Stomach (tissue), 19 donors: ENCODE measurements at places on chromosomes 4 and X. TPM values are rescaled to one million over a fixed set of nuclear protein-coding genes. Genes with fewer than 3 reads are reported as not detected.

IQCM gene
- total RNA-seq = not detected

FAM53A gene
- not detected for total RNA-seq

USP17L13 gene
- total RNA-seq = not detected

SCML1 gene
- total RNA-seq = 24.3 TPM

SYN1 gene
- 1.5 TPM for total RNA-seq

ZFP92 gene
- 0.92 TPM for total RNA-seq

MPC1L gene
- total RNA-seq = not detected

CFI gene
- total RNA-seq = 20.4 TPM

GRCh38 chrX:78168065-78168464 is 28.6 kb upstream of the TAF9B start:
- H3K4me3 ChIP-seq = no peak overlapping the region
- H3K36me3 ChIP-seq = no peaks in the 10 kb centered on the region
- DNase-seq = no peak
- H3K27me3 ChIP-seq = no peaks in the 10 kb centered on the region
- no peaks in the 10 kb centered on the region for H3K4me1 ChIP-seq

GRCh38 chrX:67523932-67524331 is 19.9 kb upstream of the AR start:
- H3K36me3 ChIP-seq = no peaks in the 10 kb centered on the region
- no peak overlapping the region for H3K27ac ChIP-seq
- no peaks in the 10 kb centered on the region for H3K27me3 ChIP-seq

GRCh38 chr4:36432586-36432985 is 151.2 kb downstream of the DTHD1 start:
- DNase-seq = no peak
- no peaks in the 10 kb centered on the region for H3K27me3 ChIP-seq
- H3K27ac ChIP-seq = no peak overlapping the region
- H3K36me3 ChIP-seq = no peaks in the 10 kb centered on the region

DNA sequence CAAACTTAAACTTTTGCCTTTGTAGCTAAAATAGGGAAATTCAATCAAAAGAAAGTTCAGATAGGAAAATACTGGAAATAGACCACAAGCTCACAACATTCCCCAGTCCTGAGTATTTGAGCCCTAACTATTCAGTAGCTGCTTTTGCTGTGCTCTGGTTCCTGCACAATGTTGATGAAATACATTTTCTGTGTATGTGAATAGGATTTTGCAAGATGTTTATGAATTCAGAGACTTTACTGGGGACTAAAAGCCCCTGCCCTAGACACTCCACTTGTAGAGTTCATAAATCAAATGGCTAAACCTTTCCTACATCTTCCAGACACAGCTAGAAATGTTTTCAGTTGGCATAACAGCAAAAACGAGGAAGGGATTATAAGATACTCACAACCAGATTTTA is 105.9 kb downstream of the FBXO8 start:
- no peak for DNase-seq
- H3K27ac ChIP-seq = no peak overlapping the region
- H3K27me3 ChIP-seq = no peaks in the 10 kb centered on the region
- H3K4me1 ChIP-seq = no peaks in the 10 kb centered on the region

DNA sequence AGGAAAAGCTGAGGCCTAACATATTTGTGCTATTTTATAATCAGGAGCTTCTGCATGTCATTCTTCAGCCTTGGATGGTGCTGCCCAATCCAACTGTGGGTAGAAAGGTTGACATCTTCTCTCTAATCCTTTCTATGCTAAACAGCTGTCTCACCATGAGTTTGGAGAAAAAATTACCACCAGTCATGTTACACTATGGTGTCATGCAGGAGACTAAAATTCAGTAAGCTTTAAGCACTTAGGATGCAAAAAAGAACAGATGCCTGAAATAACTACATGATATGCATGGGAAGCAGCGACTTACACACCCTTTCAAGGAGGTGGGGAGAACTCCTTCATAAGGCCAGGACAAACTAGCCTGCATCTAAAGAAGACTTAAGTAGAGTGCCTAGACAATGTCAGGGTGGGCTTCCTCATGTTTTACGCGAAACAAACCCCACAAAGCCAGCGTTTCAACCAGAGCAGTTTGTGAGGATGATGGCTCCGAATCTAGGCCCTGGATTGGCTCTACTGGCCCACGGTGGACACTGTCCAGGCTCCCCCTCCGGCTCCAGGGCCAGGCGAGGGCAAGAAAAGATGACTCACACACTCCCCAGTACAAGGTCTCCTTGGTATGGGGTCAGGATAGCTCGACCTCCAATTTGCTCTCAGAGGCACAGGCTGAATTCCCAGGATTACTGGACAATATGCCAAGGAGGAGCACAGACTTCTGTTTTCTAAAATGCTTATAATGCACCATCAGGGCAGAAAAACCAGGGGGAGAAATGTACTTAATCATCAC is 45.1 kb downstream of the STX18 start:
- no peaks in the 10 kb centered on the region for H3K36me3 ChIP-seq
- H3K4me3 ChIP-seq = no peak overlapping the region
- H3K4me1 ChIP-seq = peaks cover 5% of the 10 kb centered on the region
- no peak for DNase-seq

DNA sequence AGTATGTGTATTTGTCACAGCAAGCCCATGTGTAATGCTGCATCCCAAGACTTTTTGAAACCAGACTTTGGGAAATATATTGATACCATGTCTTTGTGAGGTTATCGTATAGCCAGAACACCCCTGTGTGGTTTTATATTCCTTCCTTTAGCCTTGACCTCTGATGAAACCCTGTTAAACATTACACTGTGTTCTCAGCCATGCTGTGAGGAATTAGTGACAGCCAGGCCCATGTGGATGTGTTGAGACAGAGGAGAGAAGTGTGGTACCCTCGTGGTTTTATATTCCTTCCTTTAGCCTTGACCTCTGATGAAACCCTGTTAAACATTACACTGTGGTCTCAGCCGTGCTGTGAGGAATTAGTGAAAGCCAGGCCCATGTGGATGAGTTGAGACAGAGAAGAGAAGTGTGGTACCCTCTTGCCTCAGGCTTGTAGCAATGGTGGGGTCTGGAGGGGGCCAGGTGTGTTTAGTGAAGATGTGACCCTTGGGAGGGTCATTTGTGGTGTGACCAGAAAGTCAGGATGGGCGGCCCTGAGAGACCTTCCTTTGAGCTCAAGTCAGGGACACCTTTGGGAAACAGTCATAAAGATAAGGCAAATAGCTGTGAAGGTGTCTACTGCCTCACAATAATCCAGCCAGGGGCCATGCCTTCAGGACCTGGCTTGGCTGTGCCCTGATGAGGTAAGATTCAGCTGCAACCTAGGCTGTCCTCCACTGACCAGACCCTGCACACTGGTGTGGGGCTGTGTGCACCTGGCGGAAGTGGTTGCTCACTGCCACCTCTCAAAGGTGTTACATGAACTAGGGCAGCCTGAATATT is 110.0 kb downstream of the IRF2 start:
- H3K4me1 ChIP-seq = no peaks in the 10 kb centered on the region
- H3K27me3 ChIP-seq = no peaks in the 10 kb centered on the region

GRCh38 chr4:6069845-6070709 is 51.8 kb upstream of the C4orf50 start:
- H3K36me3 ChIP-seq = no peaks in the 10 kb centered on the region
- H3K4me1 ChIP-seq = peaks cover 9% of the 10 kb centered on the region
- no peak overlapping the region for H3K27ac ChIP-seq
- H3K27me3 ChIP-seq = no peaks in the 10 kb centered on the region
- no peak overlapping the region for H3K4me3 ChIP-seq
- DNase-seq = no peak

- H3K4me3 ChIP-seq = no peak overlapping the region
- H3K36me3 ChIP-seq = no peaks in the 10 kb centered on the region
- H3K27me3 ChIP-seq = no peaks in the 10 kb centered on the region
- no peak for DNase-seq
- H3K27ac ChIP-seq = no peak overlapping the region
- no peaks in the 10 kb centered on the region for H3K4me1 ChIP-seq
Observed at GRCh38 chr4:31467781-31468180, 747.6 kb downstream of the PCDH7 start.

- DNase-seq = no peak
- H3K27ac ChIP-seq = no peak overlapping the region
- no peak overlapping the region for H3K4me3 ChIP-seq
- no peaks in the 10 kb centered on the region for H3K27me3 ChIP-seq
Observed at GRCh38 chr4:165744370-165744769, 128.7 kb upstream of the TLL1 start.

DNA sequence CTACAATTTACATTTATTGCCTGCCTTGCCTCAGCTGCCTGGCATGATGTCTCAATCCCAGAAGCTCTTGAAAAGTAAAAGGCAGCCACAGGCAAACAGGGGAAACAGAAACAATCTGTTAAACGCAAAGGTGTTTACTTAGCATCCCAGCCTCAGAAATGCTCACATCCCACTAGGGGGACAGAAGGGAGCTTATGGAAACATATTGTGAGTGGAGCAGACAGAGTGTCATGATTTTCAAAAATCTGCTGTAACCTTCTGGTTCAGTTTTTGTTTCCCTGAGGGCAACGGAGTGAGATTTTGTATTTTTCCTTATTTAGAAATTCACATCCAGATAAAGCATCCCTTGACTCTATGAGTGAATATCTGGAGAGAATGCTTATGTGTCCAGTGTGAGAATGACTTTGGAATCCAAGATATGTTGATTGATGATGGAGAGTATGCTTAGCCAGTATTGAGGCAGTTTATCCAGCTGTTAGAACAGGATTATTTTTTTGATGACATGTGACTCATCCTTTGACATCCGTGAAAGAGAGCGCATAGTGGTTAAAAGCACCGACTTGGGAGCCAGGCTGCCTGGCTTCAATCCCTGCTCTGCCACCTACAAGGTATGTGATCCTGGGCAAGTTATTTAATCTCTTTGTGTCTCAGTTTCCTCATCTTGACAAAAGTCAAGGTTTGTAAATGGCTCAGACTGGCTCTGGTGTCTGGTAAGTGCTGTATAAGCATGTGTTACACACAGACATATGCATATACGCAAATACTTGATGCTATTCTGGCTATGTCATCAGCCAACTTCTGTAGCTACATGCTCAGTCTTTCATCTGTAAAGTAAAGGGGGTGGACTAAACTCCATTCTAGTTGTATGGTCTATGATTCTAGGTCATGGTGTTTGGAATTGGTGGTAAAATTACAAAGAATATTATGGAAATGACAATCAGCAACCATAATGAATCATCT is 381.2 kb downstream of the RAPGEF2 start:
- H3K4me3 ChIP-seq = no peak overlapping the region
- no peak overlapping the region for H3K27ac ChIP-seq
- no peak for DNase-seq
- no peaks in the 10 kb centered on the region for H3K4me1 ChIP-seq
- no peaks in the 10 kb centered on the region for H3K27me3 ChIP-seq
- no peaks in the 10 kb centered on the region for H3K36me3 ChIP-seq

DNA sequence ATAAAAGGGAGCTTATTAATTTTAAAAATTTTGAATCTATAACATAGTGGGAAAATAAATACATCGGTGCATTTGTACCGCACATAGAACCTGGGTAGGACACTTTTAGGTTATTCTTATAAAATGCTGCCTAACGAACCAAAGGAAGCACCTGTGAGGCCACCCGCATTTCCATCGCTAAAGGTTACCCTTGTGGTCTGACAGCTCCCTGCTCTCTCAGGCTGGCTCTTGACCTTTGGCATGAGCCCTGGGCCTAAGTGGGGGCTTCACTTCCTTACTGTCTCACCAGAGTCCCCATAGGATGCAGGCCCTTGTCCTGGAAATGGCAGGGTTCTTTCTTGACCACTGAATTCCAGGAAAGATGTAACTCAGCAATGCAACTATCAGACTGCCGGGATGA is 46.0 kb downstream of the HADH start:
- no peaks in the 10 kb centered on the region for H3K4me1 ChIP-seq
- H3K27ac ChIP-seq = no peak overlapping the region
- no peak for DNase-seq
- H3K4me3 ChIP-seq = no peak overlapping the region
- no peaks in the 10 kb centered on the region for H3K27me3 ChIP-seq

GRCh38 chr4:15077969-15078368 is 75.7 kb downstream of the CPEB2 start:
- no peaks in the 10 kb centered on the region for H3K27me3 ChIP-seq
- no peak overlapping the region for H3K4me3 ChIP-seq
- H3K27ac ChIP-seq = no peak overlapping the region
- H3K4me1 ChIP-seq = no peaks in the 10 kb centered on the region

GRCh38 chr4:6992728-6993677 is 50.2 kb upstream of the TADA2B start:
- H3K4me1 ChIP-seq = peaks cover 59% of the 10 kb centered on the region
- no peaks in the 10 kb centered on the region for H3K27me3 ChIP-seq
- no peak overlapping the region for H3K4me3 ChIP-seq
- H3K36me3 ChIP-seq = peaks cover 46% of the 10 kb centered on the region
- peak; percentile 73 for DNase-seq
- peak overlapping the region; percentile 70 for H3K27ac ChIP-seq

GRCh38 chrX:42976746-42977366 is 198.9 kb upstream of the PPP1R2C start:
- H3K4me1 ChIP-seq = no peaks in the 10 kb centered on the region
- H3K4me3 ChIP-seq = no peak overlapping the region
- no peak overlapping the region for H3K27ac ChIP-seq
- H3K36me3 ChIP-seq = no peaks in the 10 kb centered on the region
- no peaks in the 10 kb centered on the region for H3K27me3 ChIP-seq

- H3K27me3 ChIP-seq = no peaks in the 10 kb centered on the region
- H3K27ac ChIP-seq = no peak overlapping the region
- DNase-seq = no peak
- H3K36me3 ChIP-seq = no peaks in the 10 kb centered on the region
- no peaks in the 10 kb centered on the region for H3K4me1 ChIP-seq
Observed at GRCh38 chrX:105179644-105180043, 40.9 kb downstream of the TEX13A start.

DNA sequence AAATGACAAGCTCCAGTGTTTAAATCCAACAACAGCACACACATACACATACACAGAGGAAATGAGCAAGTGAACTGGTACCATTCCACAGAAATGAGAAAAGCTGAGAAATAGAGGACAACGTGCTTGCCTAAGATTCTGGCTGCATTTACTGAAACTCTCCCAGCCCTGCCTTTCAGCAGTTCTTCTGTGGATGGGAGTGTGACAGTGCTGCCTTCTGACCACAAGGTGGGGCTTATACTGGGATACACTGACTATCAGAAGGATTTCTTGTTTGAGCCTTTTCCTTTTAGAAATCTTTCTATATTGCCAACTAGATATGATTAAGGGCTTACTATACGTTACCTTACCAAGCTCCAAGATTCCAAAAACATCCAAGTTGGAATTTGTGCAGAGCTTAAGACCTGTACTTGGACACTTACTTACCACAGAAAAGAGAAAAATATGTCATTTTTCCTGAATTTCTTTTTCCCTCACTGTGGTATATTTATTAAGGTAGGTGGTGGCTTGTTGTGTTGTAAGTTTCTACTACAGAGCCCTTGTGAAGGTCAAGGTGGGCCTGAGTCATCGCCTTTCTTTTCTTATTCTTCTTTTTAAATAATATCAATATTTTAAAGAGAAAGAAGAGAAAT is 10.7 kb upstream of the CXCL8 start:
- no peaks in the 10 kb centered on the region for H3K27me3 ChIP-seq
- DNase-seq = peak; percentile 70
- H3K36me3 ChIP-seq = no peaks in the 10 kb centered on the region
- H3K4me1 ChIP-seq = peaks cover 45% of the 10 kb centered on the region
- H3K27ac ChIP-seq = no peak overlapping the region
- H3K4me3 ChIP-seq = no peak overlapping the region
